ENCODE measurements at places on chromosomes 3 and 15.

- DNase-seq = no peak
Measured at GRCh38 chr3:156611870-156612494, 57.1 kb upstream of the SSR3 start.

- DNase-seq = no peak
Measured at GRCh38 chr3:11768604-11769003, 78.1 kb downstream of the TAMM41 start.

- peak; percentile 4 for DNase-seq
Measured at GRCh38 chr15:39581242-39581792, 438 bp downstream of the THBS1 start.

GRCh38 chr3:105527535-105527934, 160.8 kb downstream of the ALCAM start:
- DNase-seq = no peak

DNA sequence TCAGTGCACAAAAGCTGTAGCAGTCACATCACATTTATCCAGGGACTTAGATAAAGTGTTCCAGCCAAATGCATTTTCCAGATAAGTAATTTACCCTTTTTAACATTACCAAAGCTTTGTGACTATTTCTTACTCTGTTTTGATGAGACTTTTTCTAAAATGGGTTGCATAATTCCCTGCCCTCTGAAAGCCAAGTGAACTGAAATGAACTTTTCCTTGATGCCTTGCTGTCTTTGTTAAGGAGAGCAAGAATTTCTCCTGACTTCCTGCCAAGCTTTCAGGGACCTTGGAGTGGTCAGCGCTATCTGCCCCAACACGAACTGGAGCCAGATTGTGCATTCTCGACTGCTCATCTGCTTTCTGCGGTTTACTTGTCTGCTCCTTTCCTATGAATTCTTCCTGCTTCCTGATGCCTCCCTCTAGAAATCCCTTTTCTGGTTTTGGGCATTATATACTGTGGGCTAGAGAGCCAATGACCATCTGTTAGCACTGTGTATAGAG, 34.8 kb downstream of the EIF4E3 start:
- no peak for DNase-seq

Data from NB4 (cell line).